Osteocyte (in vitro differentiated cells): ENCODE measurements at places on chromosomes 16 and 17.

GRCh38 chr16:29987371-29988085 lies 7.9 kb downstream of the HIRIP3 start:
- no peak for DNase-seq
- H3K4me1 ChIP-seq = no peaks in the 10 kb centered on the region
- H3K27ac ChIP-seq = no peak overlapping the region
- H3K4me3 ChIP-seq = no peak overlapping the region
- no peaks in the 10 kb centered on the region for H3K27me3 ChIP-seq

DNA sequence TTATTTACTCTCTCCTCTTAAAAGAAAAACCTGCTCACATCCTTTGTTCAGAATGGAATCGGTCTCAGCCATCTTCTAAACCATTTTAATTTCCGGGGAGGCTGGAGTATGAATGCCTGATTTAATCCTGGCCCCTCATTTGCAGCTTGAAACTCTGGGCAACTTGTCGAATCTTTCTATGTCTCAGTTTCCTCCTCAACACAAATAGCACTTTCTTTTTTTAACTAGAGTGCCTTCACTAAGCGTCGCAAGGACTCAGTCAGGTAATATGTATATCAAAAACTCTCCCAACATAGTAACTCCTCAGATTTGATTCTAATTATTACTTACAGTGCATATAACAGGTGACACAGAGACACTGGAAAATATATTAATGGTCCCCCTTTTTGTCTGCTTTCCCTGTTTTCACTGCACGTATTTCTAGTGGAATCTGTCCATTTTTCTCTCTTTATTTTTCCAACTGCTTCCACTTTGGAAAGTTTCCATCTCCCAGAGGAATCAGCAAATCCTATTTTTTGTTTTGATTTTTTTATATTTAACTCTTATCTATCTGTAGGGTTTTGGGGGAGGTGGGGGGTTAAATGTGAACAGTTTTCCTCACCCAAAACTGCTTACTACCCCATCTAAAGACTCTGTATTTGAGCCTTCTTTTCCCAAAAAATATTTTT lies 18.6 kb downstream of the SNN start:
- no peaks in the 10 kb centered on the region for H3K27me3 ChIP-seq
- H3K27ac ChIP-seq = peak overlapping the region; percentile 5
- H3K36me3 ChIP-seq = peaks cover 57% of the 10 kb centered on the region
- H3K4me3 ChIP-seq = no peak overlapping the region
- no peak for DNase-seq

DNA sequence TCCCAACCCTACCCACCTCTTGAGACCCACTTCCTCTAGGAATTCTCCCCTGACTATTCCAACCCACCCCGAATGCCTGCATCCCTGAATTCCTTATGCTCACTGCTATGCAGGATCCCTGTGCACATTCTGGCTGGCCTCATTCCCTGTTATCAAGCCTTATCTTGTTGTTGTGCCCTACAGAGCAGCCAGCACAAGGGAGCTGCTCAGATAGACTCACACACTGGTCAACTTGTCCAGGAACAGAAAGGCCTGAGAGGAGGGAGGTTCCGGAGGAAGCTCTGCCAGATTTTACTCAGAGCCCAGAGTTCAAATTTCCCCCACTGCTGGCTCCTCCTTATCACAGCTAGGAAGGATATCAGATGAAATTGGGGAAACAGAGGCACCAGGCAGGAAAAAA lies 24.8 kb upstream of the MYO18A start:
- no peak overlapping the region for H3K27ac ChIP-seq
- H3K4me1 ChIP-seq = peaks cover 2% of the 10 kb centered on the region
- H3K36me3 ChIP-seq = no peaks in the 10 kb centered on the region

DNA sequence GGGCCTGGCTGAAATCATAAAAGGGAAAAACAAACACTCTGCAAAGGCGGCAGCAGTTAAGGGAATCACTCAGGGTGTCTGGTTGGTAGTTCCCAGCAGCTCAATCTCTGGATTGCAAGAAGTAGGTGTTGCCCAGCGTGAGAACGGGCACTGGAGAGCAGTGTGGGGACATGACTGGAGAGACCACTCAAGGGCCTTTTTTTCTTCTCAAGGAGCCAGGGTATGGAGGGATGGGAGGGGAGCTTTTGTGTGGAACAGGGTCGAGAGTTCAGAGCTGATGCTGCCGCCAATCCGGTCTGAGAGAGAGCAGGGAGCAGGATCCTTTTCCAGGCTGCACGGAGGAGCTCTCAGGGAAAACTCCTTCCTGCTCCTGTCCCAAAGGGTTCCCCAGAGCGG lies 15.2 kb downstream of the SCNN1B start:
- H3K27ac ChIP-seq = no peak overlapping the region
- H3K4me3 ChIP-seq = no peak overlapping the region
- DNase-seq = no peak
